ENCODE measurements at places on chromosomes 7 and 10. TPM values are rescaled to one million over a fixed set of nuclear protein-coding genes. Genes with fewer than 3 reads are reported as not detected.

DNA sequence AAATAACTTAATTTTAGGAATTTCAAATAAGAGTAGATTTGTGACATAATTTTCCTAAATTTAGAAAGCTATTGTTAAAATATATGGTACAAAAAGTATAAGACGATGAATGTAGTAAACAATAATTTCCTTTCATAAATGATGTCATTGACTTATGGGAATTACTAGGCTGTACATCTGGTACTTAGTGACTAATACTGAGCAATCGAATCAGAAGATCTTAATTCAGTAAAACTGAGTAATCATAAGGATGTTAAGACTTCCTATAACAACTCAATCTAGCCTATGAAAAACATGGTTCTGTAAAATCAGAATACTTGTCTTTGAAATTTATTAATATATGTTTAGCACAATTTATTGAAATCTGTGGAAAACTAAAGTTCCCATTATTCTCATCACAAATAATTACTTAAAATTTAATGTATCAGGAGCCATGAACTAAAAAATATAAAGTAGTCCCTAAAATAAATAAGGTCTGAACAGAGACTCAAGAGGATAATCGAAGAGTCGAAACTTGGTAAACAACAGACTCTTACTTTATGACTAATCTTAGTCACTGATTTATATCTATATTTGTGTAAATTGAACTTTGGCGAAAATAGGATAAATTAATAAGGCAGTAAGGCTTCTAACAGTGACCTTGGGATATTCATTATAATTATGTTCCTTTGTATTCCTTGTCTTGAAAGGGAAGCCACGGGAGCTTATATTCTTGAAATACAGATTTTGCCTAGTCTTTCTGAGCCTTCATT lies 142.1 kb downstream of the HGF start:
- no peak for DNase-seq

DNA sequence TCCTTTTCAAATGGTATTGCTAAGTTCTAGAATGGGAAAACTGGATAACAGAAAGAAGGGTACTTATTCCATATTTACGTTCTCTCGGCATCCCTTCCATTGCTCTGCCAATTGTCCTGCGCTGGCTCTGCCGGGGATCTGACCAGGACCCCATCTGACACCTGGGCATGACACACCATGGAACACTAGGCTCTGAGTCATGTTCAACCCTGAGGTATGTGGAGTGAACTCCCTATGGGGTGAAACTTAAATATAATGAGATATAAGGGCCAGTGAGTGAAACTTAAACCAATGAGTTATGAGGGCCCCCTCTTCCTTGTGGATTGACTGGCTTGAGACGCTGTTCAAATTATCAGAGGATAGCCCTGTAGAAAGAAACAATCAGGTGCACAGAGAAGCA lies 55.1 kb upstream of the ZEB1 start:
- DNase-seq = no peak

GRCh38 chr7:129436335-129436923 lies 2.2 kb downstream of the STRIP2 start:
- DNase-seq = no peak

GRCh38 chr7:14734839-14735321 lies 167.7 kb downstream of the DGKB start:
- no peak for DNase-seq

DNA sequence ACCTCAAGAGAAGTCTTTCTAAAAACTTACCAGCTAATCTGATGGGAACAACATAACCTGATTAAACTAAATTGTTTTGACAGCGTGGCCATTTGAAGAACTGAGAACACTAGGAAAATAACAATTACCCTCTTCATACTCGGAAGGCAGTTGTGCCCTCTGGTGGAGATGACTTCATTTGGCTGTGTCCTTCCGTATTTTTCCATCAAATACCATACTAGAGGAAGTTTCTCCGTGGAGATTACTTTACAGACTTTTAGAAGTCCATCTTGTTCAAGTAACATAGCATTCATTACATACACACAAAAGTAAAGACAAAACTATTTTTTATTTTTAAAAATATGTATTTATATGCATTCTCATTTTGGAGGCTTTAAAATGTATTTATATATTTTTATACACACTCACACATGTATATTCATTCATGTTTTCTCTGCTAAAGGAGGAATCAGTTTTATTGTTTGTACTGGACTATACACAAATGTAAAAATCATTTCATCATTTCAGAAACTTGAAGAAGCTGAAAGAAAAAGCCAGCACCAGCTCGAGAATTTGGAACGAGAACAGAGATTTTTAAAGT lies 25.2 kb downstream of the SMNDC1 start:
- DNase-seq = peak; percentile 79

PLA2G12B gene
- 42.2 TPM for polyA plus RNA-seq

OR13A1 gene
- 0.03 TPM for polyA plus RNA-seq

Data from small intestine (tissue), 16 donors.